Stimulated activated CD8-positive, alpha-beta memory T cell treated with anti-CD3 and anti-CD28 coated beads, Interleukin-7, amount 100 ng/mL, for 1 hour (primary cell): ENCODE measurements at places on chromosomes 4 and X.

- DNase-seq = no peak
Observed at GRCh38 chrX:39242187-39242586, 440.9 kb downstream of the MID1IP1 start.

GRCh38 chr4:64014647-64015046 lies 394.6 kb downstream of the TECRL start:
- DNase-seq = no peak

GRCh38 chr4:104901438-104901837 lies 245.2 kb upstream of the TET2 start:
- DNase-seq = no peak

DNA sequence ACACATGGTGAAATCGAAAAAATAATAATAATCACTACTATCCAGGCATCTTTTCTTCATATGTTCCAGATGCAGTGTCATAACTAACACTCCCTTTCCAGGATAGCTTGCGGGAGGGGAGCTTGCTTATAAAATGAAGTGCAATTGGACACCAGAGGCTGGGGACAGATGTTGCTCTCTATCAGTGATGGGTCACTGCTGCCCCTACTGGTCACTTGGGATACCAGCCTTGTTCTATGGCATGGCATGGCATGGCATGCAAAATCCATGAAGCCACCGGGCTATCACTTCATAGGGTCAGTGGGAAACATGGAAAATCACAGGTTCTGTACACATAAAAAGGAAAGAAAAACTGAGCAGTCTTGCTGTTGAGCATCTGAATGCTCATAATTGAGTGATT lies 168.1 kb downstream of the GLRA2 start:
- DNase-seq = no peak

DNA sequence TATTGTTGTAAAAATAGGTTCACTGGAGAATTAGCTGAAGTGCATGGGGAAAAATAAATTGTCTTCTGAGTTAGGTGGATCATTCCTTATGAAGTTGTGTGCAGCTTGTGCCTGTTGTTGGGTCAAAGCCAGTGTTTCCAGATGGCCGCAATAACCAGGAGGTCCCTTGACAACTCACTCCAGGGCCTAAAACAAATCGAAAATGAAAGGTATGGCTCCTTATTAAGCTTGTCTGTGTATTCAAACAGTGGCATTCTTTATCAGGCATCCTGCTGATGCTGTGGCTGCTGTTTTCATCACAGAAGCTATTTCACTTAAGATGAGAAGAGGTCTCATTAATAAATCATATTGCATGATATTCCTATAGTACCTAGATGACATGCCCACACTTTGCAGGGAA lies 80.2 kb downstream of the GRIA2 start:
- DNase-seq = no peak

DNA sequence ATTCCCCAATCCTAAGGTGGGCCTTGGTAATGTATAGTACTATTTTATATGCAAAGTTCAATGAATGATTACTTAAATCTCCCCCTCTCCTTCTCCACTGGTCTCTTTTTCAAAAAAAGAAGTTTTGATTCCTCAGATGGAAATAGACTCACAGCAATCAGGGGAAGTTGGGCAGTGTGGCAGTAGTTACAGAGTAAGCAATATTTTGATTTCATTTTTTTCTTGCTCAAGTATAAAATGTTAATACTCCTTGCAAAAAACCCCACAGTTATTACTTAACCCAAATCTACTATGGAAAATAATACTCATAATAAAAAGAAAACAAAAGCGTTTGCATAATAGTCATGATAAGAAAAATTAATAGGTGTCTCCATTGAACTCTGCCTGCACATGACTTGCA lies 56.9 kb upstream of the CXCL8 start:
- DNase-seq = no peak

DNA sequence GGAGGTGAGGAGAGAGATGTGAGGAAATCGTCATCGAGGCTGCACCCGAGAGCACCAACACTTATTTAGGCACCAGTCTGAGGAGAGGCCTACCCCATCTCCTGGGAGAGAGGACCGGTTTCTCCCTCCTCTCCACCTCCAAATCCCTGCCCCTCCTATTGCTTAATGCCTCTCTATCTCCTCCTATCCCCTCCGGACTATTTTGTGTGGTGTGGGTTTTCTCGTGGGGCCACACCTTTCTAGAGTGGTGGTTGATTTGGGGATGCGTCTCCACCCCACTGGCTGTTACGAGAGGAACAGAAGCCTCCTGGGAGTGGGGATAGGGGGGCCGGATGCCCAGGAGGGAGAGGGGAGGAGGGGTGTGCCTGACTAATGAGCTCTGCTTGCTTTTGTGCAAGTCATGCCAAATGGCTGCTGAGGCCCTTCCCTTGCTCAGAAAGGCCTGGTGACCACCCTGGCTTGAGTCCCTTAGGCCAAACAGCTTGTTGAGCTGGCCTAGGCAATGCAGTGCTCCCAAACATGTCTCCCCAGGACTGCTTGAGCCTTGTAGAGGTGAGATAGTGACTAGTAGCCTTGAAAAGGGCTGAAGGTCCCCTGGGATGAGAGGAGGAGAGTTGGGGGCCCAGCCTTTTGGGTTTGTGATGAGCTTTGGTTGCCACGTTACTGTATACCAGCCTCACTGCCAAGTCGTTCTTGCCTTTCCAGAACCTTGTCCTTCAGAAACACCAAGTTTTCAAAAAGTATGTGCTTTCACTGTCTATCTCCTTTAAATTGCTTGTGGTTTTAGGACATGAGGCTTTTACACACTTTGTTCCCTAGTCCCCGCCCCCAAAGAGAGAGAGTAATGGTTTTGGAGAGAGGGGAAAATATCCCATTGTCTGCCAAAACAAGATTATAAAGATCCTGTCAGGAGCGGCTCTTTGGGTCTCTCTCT lies 1.2 kb downstream of the MSN start:
- DNase-seq = no peak

DNA sequence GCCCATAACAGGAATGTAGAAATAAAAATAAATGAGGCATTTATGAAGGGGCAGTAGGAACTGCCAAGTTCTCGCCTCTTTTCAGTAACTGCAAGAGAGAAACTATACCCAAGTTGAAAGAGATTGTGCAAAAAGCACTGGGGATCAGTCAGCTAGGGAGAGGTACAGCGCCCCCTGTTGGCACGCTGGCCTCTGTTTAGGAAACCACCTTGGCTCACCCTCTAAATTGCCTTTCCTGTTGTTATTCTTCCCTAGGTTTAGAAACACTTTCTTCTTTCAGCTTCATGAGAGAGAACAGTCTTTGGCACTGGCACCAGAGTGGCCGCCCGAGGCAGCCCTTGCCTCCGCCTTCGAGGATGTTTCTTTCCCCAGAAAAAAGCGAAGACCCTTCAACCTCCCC lies 348.5 kb downstream of the MID1IP1 start:
- no peak for DNase-seq
